ENCODE measurements at places on chromosomes 16 and 17.

DNA sequence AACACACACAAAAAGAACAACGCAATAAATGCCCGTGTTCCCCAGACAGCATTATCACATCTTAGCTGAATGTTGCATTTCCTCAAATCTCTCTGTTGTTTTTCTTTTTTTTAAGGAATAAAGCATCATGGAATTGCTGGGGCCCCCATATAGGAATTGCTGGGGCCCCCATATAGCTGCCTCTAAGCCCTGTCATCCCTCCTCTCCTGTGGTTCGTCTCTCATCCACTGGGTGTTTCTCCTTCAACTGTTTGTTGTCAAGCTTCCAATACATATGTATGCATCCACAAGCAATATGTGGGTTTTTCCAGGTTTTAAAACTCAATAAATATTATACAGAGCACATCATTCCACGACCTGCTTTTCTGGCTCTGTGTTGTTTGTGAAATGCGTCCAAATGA lies 43.2 kb downstream of the HSBP1 start:
- DNase-seq, result no peak

DNA sequence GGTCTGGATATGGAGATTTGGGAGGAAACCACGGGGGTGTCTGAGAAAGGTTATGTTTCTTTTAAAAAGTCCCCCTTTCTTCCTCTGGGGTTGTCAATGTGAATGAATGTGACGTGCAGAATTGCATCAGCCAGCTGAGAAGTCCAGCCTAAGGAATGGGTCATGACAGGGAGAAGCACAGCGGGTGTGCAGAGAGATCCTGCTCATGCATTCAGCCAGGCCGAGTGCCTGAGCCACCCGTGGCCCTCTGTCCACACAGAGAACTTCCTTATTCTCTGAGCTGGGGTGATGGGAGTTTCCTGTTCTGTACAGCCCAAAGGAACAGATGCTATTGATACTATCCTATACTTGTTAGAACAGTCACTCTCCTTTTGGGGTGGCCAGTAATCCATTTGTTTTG lies 117.9 kb downstream of the CPPED1 start:
- DNase-seq, result no peak

DNA sequence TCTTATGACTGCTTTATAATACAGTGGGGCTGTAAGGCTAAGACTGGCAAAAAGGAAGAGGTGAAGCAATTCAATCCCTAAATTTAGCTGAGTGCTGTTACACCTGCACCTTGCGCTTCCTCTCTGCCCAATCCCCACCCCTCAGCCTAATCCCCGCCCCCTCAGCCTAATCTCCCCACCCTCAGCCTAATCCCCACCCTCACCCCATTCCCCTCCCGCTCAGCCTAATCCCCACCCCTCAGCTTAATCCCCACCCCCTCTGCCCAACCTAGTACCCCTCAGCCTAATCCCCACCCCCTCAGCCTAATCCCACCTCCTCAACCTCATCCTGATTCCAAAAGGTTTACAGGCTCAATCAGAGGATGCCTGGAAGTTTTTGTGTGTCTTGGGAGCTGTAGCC lies 155.5 kb downstream of the PMP22 start:
- DNase-seq, result no peak

GRCh38 chr17:82317394-82318168 lies at the start of gene CD7:
Gene CD7, minus strand, starts transcription at chr17:82317608. Its CDS starts 113 bp downstream, at chr17:82317495.
- no peak for DNase-seq

DNA sequence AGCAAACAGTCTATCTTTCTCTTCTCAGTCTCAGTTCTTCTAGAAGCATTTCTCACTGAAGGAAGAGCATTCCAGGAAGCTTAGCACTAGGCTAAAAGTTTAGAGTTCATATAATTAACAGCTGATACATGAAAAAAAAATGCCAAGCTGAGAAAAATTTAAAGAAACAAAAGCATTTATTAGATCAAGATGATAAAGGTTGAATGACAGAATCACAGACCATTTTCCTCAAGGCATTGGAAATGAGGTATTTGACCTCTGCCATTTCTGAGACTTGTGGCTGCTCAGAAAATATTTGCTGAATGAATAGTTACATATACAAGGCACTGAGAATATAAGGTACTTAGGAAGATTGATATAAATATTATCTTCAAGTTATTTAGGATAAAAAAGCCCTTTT lies 901.6 kb upstream of the GOT2 start:
- DNase-seq, result no peak

DNA sequence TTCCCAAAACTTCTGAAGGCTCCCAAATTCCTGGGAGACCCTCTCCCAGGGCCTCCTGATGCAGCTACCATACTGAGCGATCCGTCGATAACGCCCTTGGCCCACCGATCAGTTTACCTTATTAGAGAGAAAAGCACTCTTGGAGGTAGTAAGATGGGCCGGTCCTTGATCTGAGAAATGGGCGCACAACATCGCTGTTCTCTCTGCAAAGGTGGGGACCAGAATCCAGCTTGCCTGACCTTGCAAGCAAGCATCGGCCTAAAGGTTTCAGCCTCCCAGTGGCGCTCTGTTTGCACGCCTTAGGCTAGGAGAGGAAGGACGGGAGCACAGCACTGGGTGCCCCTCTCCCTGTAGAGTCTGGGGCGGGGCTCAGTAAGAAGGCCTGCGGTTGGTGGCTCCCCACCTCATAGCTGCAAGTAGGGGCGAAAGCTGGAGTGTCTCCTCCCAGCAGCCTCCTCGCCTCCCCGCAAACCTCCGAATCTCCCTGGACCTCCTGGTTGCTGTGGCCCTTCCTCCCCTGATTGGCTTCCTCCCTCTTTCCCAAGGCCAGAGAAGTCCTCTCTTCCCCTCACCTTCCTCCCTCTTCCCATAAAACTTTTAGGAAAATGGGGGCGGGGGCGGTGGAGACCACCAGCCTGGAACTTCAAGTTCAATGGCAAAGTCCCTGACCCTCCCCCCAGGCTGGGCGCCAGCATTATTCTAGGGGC lies at the start of gene PRAC1:
TSS of gene PRAC1 (minus strand) at position 318 of the 707 bp plus-strand sequence. CDS start at position 192, 126 bp downstream.
- DNase-seq, result no peak

DNA sequence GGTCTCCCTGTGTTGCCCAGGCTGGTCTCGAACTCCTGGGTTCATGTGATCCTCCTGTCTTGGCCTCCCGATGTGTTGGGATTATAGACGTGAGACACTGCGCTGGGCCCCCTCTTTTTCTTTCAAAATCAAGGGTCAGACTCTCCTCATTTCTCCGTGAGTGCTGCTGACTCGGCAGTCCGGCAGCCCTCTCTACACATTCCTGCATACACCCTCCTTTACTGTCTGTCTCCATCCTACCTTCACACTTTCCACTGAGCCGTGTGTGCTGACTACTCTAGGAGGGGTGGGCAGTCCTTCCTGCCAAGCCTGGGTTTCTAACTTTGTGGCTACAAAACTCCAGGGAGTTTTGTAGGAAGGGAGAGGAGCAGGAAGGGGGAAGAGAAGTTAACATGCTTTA lies 195.2 kb downstream of the PARN start:
- no peak for DNase-seq

DNA sequence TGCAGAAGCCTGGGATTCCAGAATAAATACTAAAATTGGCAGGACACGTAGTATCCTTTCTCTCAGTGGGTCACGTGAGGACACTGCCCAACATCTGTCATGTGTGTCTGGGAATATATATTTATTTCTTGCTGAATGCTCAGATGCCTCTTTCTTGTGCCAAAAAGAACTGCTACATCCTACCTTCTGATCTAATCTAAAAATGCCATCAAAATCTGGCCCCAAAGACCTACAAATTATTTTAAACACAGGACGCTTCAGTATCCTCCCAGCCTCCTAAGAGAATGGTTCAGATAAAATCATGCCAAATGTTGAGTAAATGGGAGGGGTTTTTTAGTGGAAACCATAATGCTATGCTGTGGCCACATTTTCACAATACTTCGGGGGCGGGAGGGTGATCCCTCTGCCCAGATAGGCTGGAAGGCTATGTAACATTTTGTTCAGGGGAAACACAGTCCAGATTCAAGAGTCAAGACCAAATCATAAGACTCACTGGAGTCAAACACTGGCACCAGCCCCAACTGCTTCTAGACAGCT lies 22.9 kb upstream of the CORO6 start:
- peak; percentile 42 for DNase-seq

GRCh38 chr16:89538286-89538685 lies 22.2 kb upstream of the RPL13 start:
- DNase-seq, result no peak

GRCh38 chr17:49266233-49266632 lies 35.6 kb upstream of the PHOSPHO1 start:
- no peak for DNase-seq

- peak; percentile 54 for DNase-seq
Observed at GRCh38 chr16:57091200-57091974, 996 bp upstream of the CPNE2 start.

- no peak for DNase-seq
Observed at GRCh38 chr17:1420163-1420562, 20.1 kb upstream of the YWHAE start.

DNA sequence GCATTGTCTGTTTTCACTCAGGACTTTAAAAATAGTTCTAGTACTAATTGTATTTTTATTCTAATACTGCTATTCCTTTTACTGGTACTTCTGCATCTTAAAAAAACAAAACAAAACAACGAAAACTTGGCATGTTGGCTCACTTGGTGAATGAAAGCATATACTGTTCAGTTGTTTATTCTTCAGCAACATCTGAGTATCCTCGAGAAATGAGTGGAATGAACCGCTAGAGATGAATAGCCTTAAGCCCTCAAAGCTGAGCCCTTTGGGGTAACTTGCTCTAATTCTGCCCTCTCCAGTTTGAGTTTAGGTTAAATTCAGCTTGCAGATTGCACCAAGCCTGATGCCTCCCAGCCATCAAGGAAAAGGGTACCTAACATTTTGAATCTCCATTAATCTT lies 126.5 kb downstream of the WWOX start:
- no peak for DNase-seq

- no peak for DNase-seq
Observed at GRCh38 chr16:51818342-51818944, 667.4 kb upstream of the SALL1 start.

DNA sequence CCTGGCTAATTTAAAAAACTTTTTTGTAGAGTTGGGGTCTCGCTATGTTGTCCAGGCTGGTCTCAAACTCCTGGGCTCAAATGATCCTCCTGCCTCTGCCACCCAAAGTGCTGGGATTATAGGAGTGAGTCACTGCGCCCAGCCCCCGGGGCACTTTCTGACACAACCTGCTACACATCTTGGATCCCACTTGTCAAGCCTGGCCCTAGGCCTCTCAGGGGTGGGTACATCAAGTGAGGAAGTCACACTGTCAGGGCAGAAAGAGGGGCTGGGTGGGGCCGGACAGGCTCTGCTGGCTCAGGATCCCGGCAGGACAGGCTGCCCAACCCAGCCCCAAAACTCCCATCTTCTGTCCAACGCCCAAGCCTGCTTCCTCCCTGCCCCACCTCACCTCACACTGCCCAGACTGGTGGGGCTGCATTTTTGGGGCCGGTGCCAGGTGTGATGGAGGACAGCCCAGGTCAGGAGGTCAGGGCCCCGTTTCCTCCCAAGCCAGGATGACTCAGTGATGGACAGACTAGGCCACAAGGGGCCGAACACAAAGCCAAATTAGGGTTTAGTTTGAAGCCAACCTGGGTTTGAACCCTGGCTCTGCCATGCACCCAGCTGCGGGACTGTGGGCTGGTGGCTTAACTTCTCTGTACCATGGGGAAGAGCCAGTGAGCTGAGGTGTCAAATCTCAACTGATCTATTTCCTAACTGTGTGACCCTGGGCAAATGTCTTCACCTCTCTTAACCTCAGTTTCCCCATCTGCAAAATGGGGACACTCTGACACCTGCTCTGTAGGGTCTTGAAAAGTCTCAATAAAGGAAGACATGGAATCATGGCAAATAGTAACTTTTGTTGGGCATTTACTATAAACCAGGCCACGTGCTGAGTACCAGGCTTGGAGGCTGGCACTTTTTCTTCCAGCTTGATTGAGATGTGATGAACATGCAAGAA lies 8.9 kb upstream of the PPL start:
- peak; percentile 56 for DNase-seq

- DNase-seq, result no peak
Observed at GRCh38 chr17:49061524-49061943, 64.3 kb downstream of the IGF2BP1 start.

- no peak for DNase-seq
Observed at GRCh38 chr17:57283203-57283971, 27.1 kb downstream of the MSI2 start.

GRCh38 chr16:56632156-56632847 lies at the start of gene MT1M:
Gene MT1M, plus strand, starts transcription at chr16:56632659. Its CDS starts 73 bp downstream, at chr16:56632732.
- DNase-seq, result peak; percentile 58

DNA sequence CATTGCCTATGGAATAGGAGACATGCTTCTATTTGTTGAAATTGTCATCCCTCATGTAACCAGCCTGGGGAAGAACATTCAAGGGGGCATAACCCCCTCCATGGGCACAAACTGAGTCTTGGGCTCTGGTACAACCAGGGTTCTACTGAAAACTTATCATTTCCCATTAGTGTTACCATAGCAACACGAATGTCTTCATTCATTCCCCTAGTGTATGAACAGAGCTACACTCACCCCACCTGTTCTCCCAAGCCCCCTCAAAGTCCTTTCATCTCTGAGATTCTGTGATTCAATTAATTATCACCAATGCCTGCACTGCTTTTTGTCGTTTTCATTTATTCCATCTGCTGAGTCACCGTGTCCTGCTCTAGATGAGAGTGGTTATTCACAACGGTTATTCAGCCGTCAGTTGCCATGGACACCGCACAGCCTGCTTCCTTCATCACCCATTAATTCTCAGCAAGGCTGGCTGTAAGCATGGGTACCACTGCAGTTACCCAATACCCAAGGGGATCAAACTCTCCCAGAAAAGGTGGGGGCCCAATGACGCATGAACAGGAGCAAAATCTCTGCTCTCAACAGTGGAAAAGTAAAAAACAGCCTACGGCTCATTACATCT lies 1.6 kb upstream of the GAST start:
- no peak for DNase-seq

- DNase-seq, result no peak
Observed at GRCh38 chr17:79852748-79853147, 13.5 kb upstream of the CBX4 start.

GRCh38 chr17:51091635-51092034 lies 29.0 kb downstream of the SPAG9 start:
- no peak for DNase-seq

DNA sequence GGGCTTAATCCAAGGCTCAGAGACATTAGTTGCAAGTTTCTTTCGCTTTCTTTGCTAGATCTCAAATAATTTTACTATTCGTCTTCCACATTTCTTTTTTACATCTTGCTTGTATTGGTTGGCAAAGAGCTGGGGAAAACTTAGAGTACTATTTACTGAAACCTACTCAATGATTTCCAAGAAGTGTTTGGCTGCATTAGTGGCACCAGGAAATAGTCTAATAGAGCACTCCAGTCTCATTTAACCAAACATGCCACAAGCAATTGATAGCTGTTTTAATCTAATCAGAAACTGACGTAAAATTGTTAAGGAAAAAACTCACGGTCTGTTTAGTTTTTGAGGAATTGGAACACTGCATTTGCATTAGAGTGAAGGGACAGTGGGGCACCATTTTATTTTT lies 29.0 kb downstream of the NUP93 start:
- DNase-seq, result no peak

GRCh38 chr16:8908810-8909468 lies 26.8 kb downstream of the LITAFD start:
- DNase-seq, result no peak

Data from ovary (tissue), 10 donors.